ENCODE measurements at places on chromosomes 5 and 9.

GRCh38 chr5:159309689-159310433 lies 20.4 kb downstream of the IL12B start:
- no peak for DNase-seq

DNA sequence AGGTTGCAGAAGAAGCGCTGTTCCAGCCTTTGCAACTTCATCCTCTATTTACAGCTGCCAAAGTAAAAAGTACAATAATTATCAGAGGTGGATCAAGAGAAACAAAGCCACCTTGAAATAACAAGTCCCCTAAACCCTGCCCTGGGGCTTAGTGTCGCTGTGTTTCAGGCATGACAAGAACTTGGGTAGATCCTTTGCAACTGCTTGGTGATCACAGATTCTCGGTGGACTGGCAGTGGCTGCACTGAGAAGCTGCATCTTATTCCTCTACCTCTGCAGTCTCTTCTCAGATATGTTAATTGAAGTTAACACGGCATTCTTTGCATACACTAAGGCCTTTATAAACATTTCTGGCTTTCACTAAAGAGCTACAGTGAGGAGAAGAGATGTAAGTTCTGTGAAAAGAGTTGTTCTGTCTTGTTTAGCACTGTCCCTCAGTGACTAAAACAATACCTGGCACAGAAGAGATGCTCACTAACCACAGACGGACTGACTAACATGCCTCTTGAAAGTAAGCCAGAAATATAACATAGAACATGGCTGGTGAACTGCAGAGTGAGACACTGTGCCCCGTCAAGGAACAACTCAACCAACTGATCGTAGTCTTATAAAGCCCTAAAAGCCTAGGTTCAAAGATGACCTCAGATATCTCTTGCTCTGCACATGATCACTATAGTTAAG lies 144.2 kb downstream of the MLLT3 start:
- DNase-seq, result no peak

DNA sequence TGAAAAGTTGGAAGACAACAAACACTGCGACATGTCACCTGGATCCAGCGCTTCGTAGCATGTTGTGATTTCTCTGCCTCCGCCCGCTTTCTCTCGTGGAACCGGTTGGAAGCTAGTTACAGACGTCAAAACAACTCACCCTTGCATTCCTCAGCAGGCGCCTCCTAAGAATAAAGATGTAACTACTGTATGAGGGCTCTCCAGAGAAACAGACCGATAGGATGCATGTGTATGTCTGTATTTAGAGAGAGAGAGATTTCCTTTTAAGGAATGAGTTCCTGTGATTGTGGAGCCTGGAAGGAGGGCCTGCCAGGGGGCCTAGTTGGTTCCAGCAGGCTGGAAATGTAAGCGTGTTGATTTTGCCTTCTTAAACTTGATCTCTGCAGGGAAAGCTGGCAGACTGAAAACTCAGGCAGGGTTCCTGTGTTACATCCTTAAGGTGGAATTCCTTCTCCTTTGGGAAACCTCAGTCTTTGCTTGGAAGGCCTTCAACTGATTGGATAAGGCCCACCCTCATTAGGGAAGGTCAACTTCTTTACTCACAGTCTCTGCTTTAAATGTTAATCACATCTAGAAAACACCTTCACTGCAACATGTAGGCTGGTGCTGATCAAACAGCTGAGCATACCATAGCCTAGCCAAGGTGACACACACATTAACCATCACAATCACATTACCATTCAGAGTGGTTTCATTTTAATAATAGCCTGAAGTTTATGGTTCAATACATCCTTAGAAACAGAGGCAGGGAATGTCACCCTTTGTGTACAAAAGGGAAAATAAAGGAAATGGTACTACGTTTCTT lies 163.8 kb downstream of the SYK start:
- no peak for DNase-seq

- DNase-seq, result no peak
These were observed 52.9 kb upstream of the EXOC3 start for GRCh38 chr5:389891-390622.

GRCh38 chr5:89437450-89438435 lies 554.8 kb upstream of the MEF2C start:
- DNase-seq, result no peak

DNA sequence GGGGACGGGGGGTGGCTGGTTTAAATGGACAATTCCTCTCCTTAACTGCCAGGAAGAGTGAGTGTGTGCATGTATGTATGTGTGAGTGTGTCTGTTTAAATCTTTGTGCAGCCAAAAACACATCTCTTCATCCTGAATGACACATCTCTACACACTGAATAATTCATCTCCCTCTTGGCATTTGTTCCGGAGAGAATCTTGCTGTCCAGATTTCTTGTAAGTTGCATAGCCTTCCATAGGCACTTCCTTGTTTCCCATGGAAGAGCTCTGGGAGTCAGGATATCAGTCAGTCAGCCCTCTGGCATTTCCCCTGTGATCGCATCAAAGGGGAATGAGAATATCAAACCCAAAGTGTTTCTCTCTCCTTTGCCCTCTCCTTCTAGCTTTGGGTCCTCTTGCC lies 74.7 kb downstream of the WWC1 start:
- DNase-seq, result no peak

- no peak for DNase-seq
These were observed 55.9 kb upstream of the MYO10 start for GRCh38 chr5:16992006-16992405.

DNA sequence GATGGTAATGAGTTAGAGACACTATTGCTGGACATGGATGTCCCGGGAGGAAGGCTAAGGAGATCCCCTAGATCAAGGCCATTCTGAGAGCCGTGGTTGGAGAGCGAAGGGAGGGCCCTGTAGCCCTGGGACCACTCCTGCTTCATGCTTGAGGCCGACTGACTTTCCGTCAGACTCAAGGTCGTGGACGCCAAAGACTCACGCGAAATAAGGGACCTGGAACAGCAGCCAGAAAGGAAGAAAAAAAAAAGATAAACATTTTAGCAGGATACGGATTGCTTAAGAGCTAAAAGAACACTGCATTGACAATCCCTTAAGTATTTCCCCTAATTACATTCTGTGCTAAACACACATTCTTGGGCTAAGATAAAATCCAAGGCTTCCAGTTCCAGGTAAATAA lies 181.2 kb downstream of the GLIS3 start:
- DNase-seq, result no peak

DNA sequence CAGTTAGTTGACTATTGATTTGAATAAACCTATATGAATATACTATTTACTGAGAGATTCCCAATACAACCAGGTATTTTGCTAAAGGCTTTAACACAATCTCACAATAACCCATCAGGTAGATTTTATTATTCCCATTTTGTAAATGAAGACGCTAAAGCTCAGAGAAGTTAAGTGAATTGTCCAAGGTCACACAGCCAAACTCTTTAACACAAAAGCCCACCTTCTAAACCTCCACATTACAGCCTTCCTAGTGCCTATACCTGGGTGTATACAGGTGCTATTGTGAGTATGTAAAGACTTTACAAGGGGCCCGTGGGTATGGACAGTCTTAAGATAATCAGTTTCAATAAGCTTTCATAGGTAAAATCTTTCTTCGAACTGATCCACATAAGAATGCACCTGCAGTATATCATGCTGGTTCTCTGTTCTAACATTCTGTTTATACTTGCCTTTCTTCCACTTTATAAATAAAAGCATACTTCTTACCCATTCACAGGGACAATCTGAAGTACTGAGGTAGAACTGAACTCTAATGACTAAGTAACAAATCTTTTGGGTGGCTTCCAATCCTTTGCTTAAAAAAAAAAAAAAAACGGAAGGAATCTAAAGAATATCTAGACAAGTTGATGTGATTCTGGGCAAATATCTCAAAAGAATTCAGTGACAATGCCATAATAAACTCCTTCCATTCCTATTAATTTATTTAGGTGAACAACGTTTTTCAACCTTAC lies 59.1 kb downstream of the PJA2 start:
- no peak for DNase-seq

- DNase-seq, result no peak
These were observed 36.4 kb upstream of the ZFAND5 start for GRCh38 chr9:72401396-72401795.
